ENCODE measurements at places on chromosomes 5 and 9. TPM values are rescaled to one million over a fixed set of nuclear protein-coding genes. Genes with fewer than 3 reads are reported as not detected.

The TSSK1B gene
- total RNA-seq: not detected

The PCDHB15 gene
- total RNA-seq: not detected

The SLC36A3 gene
- total RNA-seq: not detected

The PCDHAC2 gene
- not detected for total RNA-seq

The DMGDH gene
- not detected for total RNA-seq

The IL6ST gene
- total RNA-seq: 65.1 TPM

The GNA14 gene
- total RNA-seq: not detected

The ACER2 gene
- 1.3 TPM for total RNA-seq

The TNFSF15 gene
- total RNA-seq: 1.5 TPM

The RETREG1 gene
- 21.5 TPM for total RNA-seq

The SPOCK1 gene
- total RNA-seq: not detected

The CCNI2 gene
- 42.7 TPM for total RNA-seq

The MYMK gene
- total RNA-seq: not detected

The ZMAT2 gene
- 67.2 TPM for total RNA-seq

The PHF24 gene
- 0.57 TPM for total RNA-seq

The EIF4EBP3 gene
- 13.8 TPM for total RNA-seq

The TMEM171 gene
- not detected for total RNA-seq

The IFNK gene
- total RNA-seq: not detected

The VCP gene
- total RNA-seq: 335 TPM

The SOHLH1 gene
- not detected for total RNA-seq

The FSTL4 gene
- 0.42 TPM for total RNA-seq

The FAXDC2 gene
- total RNA-seq: not detected

The RFESD gene
- 4.2 TPM for total RNA-seq

The DMRTA1 gene
- not detected for total RNA-seq

The RNF183 gene
- 0.12 TPM for total RNA-seq

The KCNMB1 gene
- not detected for total RNA-seq

The PRDM9 gene
- not detected for total RNA-seq
